Fibroblast of skin of left biceps (primary cell): ENCODE measurements at places on chromosomes 5 and 9.

- DNase-seq = no peak
Observed at GRCh38 chr5:125298258-125298657, 551.8 kb upstream of the ZNF608 start.

GRCh38 chr9:5988265-5988664, 27.2 kb downstream of the RANBP6 start:
- no peak for DNase-seq

DNA sequence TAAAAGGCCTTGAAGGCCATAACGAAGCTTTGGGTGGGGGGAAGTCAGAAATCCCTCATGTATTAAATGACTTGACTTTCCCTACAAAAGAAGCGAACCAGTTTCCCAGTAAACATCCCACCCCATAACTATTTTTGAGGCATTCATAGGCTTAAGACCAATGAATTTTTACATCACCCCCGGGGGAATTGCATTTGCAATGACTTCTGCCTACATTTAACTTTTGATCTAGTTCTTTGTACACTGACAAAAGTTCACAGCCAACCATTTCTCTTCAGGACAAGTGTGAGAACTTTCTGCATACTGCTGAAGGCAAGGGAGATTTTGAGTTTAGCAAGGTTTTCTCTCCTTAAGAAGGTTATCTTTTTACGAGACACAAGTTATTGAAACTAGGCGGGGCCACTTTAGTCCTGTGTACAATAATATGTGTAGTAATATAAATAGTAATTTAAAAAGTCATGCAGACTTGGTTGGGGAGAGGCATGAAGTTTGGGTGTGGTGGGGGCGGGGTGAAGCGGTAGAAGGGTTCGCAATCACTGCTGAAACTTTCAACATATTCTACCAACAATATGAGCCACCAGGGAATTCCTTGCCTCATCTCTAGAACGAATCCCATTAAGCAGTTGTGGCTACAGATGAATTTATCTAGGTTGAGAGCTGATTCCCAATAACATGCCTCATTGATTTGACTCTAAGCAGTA, 2.5 kb downstream of the TJP2 start:
- DNase-seq = no peak

DNA sequence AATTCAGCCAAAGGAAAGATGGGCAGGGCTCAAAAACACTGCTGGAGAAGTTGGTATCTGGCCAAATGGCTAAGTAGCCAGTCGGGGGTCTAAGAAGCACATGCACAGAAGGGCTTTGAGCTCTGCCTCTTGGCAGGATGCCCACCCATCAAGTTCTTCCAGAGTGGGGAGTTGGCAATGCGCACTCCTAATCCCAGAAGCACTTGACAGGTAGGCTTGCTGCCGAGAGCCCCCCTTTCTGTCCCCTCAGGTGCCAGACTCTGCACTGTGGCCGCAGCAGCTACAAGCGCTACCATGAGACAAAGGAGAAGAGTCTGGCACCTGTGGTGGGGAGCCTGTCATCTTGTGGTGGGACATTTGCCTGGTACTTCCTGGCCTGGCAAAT, 252.9 kb upstream of the SLC24A2 start:
- no peak for DNase-seq

GRCh38 chr5:25181249-25181648, 536.5 kb upstream of the CDH10 start:
- DNase-seq = no peak
